Stimulated activated CD8-positive, alpha-beta memory T cell treated with anti-CD3 and anti-CD28 coated beads, Interleukin-4, amount 100 ng/mL, for 24 hours (primary cell): ENCODE measurements at places on chromosomes 5 and 9.

DNA sequence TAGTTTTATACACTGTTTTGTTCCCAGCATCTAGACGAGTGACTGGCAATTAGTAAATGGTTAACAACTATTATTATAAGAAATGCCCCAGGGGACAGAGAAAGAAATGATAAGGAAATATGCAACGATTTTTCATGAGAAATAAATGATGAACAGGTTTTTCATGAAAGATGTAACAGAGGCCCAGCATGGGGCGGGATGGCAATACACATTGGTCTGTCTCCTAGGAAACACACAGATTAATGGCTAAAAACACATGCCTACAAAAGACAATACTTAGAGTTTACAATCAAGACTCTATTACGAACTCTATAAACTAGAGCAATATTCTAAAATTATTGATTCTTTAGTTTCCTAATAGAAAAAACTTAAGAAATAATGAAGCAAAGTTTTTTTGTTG, 441.5 kb upstream of the CDH9 start:
- DNase-seq = no peak

GRCh38 chr5:15774632-15775031, 274.7 kb downstream of the FBXL7 start:
- DNase-seq = no peak

- DNase-seq = no peak
Observed at GRCh38 chr5:73420666-73421065, 27.9 kb downstream of the FOXD1 start.

DNA sequence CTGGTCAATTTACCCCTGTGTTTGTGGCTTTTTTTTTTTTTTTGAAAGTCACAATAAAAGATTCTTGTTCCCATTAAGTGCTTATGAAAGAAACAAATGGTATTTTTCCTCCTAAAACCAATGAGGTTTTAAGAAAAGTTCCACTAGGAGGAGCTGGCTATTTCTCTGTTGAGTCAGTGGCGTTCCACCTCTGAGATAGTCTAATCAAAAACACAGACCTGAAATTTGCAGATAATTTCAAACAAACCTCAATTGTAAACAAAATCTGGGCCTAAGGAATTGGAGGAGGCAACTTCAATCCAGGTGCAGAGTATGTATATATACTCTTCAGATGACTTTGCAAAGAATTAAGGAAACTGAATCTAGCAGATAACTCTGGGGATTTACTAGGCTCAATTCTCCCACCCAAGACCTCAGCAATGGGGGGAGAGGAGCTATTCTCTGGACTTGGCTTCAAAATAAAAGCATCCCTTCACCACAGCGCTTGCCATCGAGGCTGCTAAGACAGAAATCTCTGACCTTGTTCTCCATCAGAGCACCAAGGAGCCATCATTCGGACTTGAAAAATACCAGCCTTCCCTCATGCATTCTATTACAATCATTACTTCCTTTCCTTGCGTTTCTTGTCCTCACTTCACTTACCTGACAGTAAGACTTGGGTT, 52.4 kb downstream of the FANCC start:
- DNase-seq = no peak

DNA sequence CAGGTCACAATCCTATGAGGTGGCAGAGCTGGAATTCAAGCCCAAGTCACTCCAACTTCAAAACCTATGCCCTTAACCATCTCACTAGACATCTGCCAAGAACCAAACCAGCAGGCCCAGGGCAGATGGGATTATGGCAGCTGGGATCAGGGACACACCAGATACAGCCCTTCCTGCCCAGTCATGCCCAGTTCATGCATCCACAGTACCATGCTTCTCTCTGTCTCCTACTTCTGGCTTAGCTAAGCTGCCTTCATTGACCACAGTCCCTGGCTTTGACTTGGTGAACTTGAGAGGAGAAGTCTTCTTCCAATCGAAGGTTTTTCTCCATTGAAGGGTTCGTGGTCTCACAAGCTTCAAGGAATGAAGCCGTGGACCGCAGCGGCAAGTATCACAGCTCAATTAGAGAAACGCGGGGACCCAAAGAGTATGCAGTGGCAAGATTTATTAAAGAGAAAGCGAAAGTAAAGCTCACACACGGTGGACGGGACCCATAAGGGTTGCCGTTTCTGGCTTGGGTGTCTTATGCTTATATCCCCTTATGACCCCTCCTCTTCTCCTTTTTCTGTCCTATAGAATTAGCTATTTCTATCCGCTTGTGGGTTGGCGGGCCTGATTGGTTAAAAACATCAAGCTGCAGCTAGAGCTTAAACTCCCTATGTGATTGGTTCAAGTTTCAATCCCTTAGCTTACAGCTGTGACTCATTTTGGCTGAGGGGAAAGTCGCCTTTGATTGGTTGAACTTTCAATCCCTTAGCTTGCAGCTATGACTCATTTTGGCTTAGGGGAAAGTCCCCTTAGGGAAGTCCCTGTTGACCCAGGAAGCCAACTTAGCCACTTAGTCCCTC, 101.2 kb downstream of the TRIM36 start:
- DNase-seq = no peak

DNA sequence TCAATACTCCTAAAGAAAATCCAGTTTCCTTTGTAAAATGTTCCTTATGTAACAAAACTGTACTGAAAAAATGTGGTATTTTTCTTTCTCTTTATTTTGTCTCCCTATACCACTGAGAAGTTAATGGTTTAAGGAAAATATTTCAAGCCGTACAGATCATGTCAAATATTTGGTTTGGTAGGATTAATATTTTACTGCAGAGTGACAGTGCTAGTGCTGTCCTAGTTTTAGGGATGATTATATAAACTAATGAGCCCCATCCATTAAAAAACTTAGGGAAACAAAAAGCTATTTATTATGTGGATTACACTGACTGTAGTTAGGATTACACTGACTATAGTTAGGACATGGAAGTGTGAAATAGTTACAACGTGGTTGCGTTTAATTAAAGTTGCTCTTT, 209.1 kb downstream of the CD180 start:
- DNase-seq = no peak

- DNase-seq = no peak
Observed at GRCh38 chr5:43658509-43658908, 55.5 kb downstream of the NNT start.

GRCh38 chr5:171743436-171744076, 42.1 kb upstream of the SMIM23 start:
- DNase-seq = no peak

- DNase-seq = no peak
Observed at GRCh38 chr9:107000218-107000617, 137.3 kb downstream of the ZNF462 start.

DNA sequence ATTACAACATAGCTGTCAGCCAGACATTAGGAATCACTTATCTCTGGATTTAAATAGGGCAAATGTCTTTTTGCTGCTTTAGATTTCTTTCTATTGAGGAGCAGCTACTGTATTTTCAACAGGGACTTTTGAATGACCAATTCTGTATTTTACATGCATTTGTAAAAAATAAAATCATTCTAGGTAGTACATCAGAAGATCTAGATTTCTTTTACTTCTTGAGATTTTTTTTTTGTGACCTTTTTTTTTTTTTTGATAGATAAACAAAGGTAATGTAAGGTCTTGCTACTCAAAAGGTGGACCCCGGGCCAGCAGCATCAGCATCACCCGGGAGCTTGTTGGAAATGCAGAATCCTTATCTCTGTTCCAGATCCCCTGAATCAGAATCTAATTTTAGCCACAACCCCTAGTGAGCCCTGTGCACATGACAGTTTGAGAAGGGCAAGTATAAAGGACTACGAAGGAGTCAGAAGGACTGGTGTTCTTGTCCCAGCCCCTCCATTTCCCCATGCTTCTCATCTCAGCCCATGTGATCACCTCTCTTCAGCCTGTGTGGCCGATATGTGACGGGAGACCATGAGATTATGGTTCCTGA, 37.7 kb upstream of the CKMT2 start:
- DNase-seq = no peak

GRCh38 chr9:101893661-101894646, 155.5 kb upstream of the GRIN3A start:
- DNase-seq = no peak

- no peak for DNase-seq
Observed at GRCh38 chr5:178415353-178415752, 174.8 kb downstream of the COL23A1 start.

- DNase-seq = no peak
Observed at GRCh38 chr5:10102706-10103497, 146.8 kb downstream of the ATPSCKMT start.

DNA sequence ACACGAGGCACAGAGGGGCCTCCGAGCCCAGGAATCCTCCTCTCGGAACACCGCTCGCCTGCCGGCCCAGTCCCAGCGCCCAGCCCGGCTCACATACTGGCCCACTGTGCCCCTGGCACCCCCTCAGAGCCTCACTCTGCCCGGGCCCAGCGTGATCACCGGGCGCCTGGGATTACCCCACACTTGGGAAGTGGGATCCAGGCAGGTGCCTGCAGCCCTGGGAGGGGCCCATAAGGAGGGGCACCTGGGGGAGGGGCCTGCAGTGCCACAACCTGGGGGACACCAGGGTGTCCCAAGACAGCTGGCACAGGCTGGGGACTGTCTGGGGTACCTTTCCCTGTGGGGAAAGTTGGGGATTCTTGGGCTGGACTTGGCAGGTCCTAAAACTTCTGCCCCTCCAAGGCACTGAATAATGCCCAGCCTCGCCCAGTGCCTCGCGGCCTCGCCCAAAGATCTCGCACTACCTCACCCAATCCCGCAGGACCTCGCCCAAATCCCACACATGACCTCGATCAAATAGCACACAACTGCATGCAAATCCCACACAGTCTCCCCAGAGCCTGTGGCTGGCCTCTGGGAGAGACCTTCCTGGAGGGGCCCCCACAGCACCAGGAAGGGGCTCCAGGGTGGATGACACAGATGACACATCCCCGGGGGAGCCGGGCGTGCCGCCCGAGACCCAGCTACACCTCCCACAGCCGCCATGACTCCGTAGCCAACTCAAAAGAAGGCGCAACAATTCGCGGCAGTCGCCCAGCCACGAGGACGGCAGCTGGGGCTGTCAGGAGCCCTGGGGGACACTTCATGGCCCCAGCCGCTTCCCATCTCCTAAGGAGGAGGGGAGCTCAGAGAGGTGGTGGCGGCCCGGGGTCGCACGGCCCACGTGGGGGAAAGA, 13.7 kb downstream of the NOTCH1 start:
- peak; percentile 11 for DNase-seq

DNA sequence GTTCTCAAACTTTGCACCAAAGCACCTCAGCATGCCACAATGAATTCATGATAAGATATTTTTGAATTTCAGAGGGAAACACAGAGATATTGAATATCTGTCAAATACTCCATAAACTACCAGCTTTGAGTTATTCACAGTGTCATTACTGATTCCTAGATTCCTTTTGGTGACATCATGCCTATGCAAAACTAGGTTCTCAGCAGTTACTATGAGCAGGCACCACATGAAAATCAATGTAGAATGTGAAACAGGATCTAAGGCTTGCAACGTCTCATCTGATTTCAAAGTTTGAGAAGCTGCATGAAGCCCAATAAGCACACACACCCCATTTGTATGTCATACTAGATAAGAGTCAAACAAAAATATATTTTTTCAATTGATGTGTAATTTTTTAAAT, 426.5 kb downstream of the NR2F1-AS1 start:
- no peak for DNase-seq

DNA sequence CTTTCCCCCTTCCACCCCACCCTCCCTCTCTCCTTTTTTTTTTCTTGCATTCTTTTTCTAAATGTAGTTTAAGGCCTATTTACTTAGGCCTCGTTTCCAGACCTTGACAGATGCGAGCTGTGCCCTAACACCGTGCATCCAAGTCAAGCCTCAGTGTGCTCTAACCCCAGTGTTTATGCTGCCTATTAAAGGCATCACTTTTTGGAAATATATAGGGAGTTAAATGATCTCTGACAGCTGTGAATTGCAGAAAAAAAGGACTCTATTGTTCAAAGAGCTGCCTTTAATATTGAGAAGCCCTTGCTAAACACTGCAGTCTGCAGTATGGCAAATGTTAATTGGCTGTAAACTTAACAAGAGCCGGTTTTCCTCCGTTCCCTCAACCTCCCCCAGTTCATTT, 270.4 kb upstream of the TUT7 start:
- DNase-seq = no peak

DNA sequence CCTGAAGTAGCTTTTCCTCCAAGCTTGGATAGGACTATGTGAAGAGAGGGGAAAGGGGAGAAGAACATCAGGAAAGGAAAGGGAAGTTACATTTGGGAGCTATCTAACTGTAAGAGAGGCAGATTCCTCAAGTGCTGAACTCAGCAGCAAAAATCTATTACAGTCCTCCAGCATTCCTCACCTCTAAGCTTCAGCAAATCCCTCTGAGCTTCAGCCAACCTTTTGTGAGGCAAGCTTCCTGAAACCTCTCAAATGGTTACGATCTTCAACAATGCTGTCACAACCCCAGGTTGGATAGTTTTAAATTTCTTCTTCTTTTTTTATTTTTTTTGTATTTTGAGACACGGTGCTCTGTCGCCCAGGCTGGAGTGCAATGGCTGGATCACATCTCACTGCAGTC, 2.5 kb upstream of the RNF38 start:
- no peak for DNase-seq

GRCh38 chr5:99104538-99105132, 175.8 kb upstream of the CHD1 start:
- DNase-seq = no peak

- DNase-seq = no peak
Observed at GRCh38 chr9:83012922-83013838, 49.8 kb downstream of the RASEF start.

GRCh38 chr5:35854248-35854647, 2.4 kb upstream of the IL7R start:
- no peak for DNase-seq

GRCh38 chr9:34590381-34591247, 1.1 kb upstream of the CNTFR start:
- DNase-seq = no peak

GRCh38 chr9:135248721-135249120, 161.3 kb downstream of the OLFM1 start:
- no peak for DNase-seq
